ENCODE measurements at places on chromosomes 5 and 9.
A peak's percentile ranks its signal among the peaks of the same experiment; 100 is the strongest.

DNA sequence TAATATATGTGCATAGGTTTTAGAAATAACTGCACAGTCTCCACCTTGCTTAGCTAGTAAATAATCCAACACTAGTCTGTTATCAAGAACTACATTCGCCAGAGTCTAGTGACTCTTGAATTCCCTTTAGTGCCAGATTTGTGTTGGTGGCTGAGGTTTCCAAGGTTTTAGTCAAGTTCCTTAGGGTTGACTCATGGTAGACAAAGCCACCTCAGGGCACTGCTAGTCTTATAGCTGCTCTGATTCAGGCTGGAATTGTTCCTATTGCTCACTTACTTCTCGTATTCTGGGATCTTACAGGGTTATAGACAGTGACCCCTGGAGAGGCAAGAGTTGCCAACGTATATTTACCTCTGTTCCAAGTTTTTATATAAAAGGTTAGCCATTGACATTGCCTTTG lies 1369.8 kb upstream of the CDH9 start:
- no peak for DNase-seq

GRCh38 chr5:103519550-103519949 lies 43.0 kb downstream of the NUDT12 start:
- no peak for DNase-seq

- peak; percentile 19 for DNase-seq
These were observed 9.4 kb upstream of the DELE1 start for GRCh38 chr5:141914199-141914743.

- no peak for DNase-seq
These were observed 135.8 kb downstream of the WDR70 start for GRCh38 chr5:37514946-37515345.

GRCh38 chr5:141199359-141200235 lies at the start of gene PCDHB11:
TSS of gene PCDHB11 (plus strand) at chr5:141199627. CDS start at chr5:141199775, 148 bp downstream.
- no peak for DNase-seq

- no peak for DNase-seq
These were observed 93.8 kb upstream of the BNC2 start for GRCh38 chr9:16964228-16964627.

GRCh38 chr9:136090768-136091581 lies 4.1 kb downstream of the NACC2 start:
- DNase-seq: no peak

- DNase-seq: no peak
These were observed 169.0 kb downstream of the CDH6 start for GRCh38 chr5:31362529-31362900.

All from naive thymus-derived CD4-positive, alpha-beta T cell (primary cell).